ENCODE measurements at places on chromosomes 4 and X. TPM values are rescaled to one million over a fixed set of nuclear protein-coding genes. Genes with fewer than 3 reads are reported as not detected.

The LINC00632 gene
- not detected for total RNA-seq

- H3K27ac ChIP-seq, result no peak overlapping the region
- no peaks in the 10 kb centered on the region for H3K27me3 ChIP-seq
- no peak overlapping the region for H3K4me3 ChIP-seq
- no peaks in the 10 kb centered on the region for H3K36me3 ChIP-seq
Observed at GRCh38 chr4:129581305-129581704, 485.4 kb downstream of the C4orf33 start.

DNA sequence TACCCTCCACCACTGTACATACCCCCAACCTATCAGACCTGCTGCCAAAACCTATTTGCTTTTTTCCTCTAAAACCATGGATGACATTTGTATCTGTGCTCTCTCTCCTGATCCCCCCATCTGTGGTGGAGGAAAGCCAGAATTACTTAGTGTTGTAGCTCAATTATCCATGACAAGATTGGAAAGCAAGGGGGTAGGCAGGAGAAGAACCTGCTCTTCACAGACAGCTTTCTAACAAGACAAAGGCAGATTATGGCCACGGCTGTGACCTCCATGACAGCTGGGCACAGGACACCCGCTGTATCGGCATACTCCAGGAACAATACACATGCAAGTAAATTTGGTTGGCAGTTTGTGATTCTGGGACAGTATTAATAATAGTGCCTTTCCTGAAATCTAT lies 186.7 kb downstream of the ENOX2 start:
- H3K4me1 ChIP-seq, result no peaks in the 10 kb centered on the region
- H3K4me3 ChIP-seq, result no peak overlapping the region
- H3K27ac ChIP-seq, result no peak overlapping the region
- no peak for DNase-seq

The SSX2 gene
- not detected for total RNA-seq

DNA sequence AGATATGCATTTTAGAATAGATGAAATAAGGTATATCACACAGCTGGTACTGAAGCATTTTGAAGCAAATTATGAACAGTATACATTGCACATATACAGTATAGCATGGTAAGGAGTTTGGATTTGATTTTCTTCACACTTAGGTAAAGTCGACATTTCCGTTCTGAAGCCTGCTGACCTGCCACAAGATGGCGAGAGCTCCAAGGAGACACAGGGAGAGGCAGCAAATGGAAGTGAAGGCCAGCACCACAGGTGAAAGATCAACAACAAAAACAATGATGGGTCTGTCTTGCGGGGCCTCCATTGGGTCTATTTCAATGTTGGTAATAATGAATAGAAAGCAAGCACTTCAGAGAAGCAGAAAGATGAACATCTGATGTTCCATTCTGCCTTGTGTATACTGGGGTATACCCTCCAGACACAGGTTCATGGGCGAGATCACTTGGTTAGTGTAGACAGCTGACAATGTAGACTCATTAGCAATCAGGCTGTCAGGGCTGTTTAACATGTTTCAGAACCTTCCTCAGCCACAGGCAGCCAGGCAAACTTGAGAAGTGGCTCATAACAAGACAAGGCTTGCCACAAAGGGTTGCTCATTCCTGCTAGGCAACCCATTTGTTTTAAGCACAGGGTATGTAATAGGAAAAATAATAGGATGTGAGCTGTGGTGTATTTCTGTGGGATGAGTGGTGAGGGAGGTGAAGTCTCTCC lies 21.4 kb upstream of the NOX1 start:
- peak; percentile 53 for DNase-seq
- H3K36me3 ChIP-seq, result no peaks in the 10 kb centered on the region
- peaks cover 7% of the 10 kb centered on the region for H3K4me1 ChIP-seq
- H3K27ac ChIP-seq, result no peak overlapping the region
- no peaks in the 10 kb centered on the region for H3K27me3 ChIP-seq

The SPATA18 gene
- total RNA-seq, result not detected

GRCh38 chr4:154003378-154003777 lies 214.5 kb upstream of the SFRP2 start:
- no peaks in the 10 kb centered on the region for H3K4me1 ChIP-seq
- no peaks in the 10 kb centered on the region for H3K36me3 ChIP-seq
- no peaks in the 10 kb centered on the region for H3K27me3 ChIP-seq
- H3K4me3 ChIP-seq, result no peak overlapping the region

GRCh38 chr4:139144161-139144859 lies 32.7 kb downstream of the ELF2 start:
- H3K36me3 ChIP-seq, result no peaks in the 10 kb centered on the region
- no peak overlapping the region for H3K4me3 ChIP-seq

The ATP7A gene
- 3.6 TPM for total RNA-seq

DNA sequence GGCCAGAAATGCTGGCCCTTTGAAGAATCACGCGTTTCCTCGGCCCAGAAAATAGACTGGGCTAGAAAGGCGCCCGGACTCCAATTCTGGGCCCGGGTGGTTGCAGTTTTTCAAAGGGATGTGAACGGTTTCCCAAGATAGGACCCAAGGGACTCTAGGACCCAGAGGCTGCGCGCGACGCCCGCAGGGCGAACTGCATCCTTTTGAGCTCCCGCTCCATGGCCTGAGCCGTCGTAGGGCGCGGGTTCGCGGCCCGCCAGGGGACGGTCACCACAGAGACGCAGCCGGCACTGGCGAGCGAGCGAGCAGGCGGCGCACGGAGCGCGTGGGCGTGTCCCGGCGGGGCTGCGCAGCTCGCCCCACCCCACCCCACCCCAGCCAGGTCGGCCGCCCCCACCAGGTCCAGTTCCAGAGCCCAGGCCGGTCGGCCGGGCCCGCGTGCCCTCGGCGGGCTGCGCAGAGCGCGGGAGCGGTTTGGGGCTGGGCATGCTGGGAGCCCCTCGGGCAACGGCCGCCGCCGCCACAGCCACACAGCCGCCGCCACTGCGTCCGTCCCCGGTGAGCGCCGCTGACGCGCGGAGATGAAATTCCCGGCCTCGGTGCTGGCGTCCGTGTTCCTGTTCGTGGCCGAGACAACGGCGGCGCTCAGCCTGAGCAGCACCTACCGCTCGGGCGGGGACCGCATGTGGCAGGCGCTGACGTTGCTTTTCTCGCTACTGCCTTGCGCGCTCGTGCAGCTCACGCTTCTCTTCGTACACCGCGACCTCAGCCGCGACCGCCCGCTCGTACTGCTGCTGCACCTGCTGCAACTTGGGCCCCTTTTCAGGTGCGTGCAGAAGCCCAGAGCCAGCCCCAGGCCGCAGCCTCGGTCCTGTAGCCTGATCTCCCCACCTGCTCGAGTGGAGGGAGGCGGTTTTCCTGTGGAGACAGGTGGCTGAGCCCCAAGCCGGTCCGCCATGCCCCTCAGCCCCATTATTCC lies at the start of gene XK:
XK (plus strand) TSS at position 411 of the 979 bp plus-strand sequence; CDS start at position 582, 171 bp downstream.
- H3K4me1 ChIP-seq, result no peaks in the 10 kb centered on the region
- H3K4me3 ChIP-seq, result peak within 1 kb of the TSS; percentile 48
- no peaks in the 10 kb centered on the region for H3K27me3 ChIP-seq
- peak; percentile 66 for DNase-seq

GRCh38 chr4:20684852-20685763 lies 15.2 kb upstream of the PACRGL start:
- no peaks in the 10 kb centered on the region for H3K27me3 ChIP-seq
- no peaks in the 10 kb centered on the region for H3K4me1 ChIP-seq
- no peaks in the 10 kb centered on the region for H3K36me3 ChIP-seq
- DNase-seq, result no peak
- no peak overlapping the region for H3K27ac ChIP-seq
- no peak overlapping the region for H3K4me3 ChIP-seq

DNA sequence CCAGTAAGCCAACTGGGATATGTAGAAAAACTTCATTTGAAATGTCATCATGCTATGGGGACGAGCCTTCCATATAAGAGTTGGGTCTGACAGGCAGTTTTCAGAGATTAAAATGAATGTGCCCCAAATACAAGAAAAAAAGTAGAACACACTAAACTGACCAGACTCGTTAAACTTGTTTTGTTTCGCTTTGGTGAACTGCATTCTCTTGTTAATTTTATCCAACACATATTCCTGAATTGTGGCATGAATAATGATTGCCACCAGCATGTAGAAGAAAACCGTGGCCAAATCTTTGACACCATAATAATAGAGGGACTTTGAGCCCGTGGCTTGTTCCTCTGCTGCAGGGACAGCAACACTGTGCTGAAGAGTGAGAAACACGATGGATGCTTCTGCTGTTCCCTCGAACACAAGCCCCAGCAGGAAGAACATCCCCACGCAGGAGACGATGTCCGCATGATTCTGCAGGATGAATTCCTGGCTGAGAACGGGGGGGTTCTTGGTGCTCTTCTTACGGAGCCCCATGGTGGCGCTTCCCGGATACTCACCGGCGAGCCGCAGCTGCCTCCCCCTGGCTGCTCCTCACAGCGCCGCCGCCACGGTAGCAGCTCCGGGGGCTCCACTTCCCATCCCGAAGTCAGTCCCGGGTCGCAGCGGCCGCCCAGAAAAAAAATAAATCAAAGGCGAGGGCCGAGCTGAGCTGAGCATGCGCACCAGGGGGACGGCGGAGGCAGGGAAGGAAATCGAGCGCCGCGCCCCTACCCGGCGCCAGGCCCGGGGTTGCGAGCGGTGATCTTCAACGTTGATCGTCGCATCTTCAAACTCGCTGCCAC lies at the start of gene TRAM1L1:
TRAM1L1 (minus strand) TSS at position 711 of the 836 bp plus-strand sequence; CDS start at position 528, 183 bp downstream.
- H3K4me1 ChIP-seq, result peaks cover 5% of the 10 kb centered on the region
- DNase-seq, result peak; percentile 65
- peak within 1 kb of the TSS; percentile 60 for H3K4me3 ChIP-seq
- H3K27me3 ChIP-seq, result no peaks in the 10 kb centered on the region
- H3K36me3 ChIP-seq, result no peaks in the 10 kb centered on the region
- peak within 1 kb of the TSS; percentile 35 for H3K27ac ChIP-seq
